ENCODE measurements at places on chromosomes 4 and X.

DNA sequence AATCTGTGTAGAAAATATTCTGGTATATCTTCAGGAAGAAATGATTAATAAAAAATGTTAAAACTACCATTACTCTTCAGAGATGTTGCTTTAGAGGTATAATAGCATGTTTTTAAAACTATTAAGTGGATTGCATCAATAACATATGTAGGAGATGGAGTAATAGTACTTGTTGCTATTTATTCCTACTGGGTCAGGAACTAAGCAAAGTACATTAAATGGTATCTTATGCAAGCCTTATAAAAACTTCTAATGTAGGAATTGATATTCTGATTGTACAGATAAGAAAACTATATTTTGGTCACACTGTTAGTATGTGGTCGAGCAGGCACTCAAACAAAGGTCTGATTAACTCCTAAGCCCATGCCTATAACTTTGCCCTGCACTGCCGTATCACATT, 31.4 kb upstream of the PDLIM5 start:
- no peak for DNase-seq

- no peak for DNase-seq
Measured at GRCh38 chrX:102958794-102959193, 21.7 kb downstream of the RAB40AL start.

DNA sequence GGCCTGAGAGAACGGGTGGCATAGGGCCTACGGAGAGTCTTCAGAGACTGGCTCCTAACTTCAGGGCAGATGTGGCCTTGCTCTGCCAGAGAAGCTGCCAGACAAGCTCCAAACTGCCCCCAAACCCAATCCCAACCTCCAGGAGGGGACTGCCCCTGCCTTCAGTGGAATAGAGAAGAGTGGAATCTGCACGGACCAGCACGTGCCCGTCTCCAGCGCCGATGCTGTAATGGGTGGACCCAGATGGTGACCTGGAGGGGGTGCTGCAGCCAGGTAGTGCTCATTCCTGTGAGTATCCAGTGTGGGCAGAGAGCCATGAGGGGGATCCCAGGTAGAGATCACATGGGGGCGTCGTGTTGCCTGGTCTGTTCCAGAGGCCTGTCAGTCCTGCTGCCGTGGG, 73.2 kb upstream of the NKX1-1 start:
- DNase-seq: no peak

- DNase-seq: no peak
Measured at GRCh38 chr4:25867781-25868294, 5.0 kb upstream of the SEL1L3 start.

DNA sequence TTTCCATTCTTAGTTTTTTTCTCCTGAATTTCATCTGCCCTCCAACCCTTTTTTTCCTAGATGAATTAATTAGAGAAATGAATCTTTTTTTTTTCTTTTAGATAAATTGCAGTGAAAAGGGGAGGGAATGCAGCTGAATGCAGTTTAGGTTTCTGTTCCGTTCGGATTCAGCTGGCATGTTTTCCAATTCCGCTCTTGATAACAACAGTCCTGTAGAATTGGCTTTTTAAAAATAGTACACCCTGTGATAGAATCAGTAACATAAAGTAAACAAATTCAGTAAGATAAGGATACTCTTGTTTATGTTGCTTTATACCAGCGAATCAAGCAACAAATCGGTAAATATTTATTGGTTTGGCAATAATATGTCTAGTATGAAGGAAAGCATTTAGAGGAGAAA, 103.5 kb downstream of the UNC5C start:
- DNase-seq: no peak

- DNase-seq: no peak
Measured at GRCh38 chrX:8364369-8365141, 100.1 kb upstream of the VCX3B start.

DNA sequence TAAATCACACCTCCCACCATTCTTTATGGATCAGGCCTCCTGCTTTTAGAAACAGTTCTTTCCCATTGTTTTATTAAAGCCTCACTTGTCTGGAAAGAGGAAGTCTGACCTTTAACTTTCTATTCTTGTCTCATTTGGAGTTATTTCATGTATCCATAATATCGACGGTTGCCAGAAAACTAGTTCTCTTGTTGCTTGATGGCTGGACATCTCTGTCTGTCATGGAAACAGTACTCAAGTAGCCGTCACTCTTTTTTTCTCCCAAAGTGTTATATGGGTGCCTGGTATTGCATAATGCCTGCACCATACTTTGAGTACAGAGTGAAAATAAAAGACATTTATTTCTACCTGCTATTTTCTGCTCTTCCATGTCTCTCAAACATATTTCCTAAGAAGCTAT, 61.4 kb downstream of the PHEX start:
- no peak for DNase-seq

DNA sequence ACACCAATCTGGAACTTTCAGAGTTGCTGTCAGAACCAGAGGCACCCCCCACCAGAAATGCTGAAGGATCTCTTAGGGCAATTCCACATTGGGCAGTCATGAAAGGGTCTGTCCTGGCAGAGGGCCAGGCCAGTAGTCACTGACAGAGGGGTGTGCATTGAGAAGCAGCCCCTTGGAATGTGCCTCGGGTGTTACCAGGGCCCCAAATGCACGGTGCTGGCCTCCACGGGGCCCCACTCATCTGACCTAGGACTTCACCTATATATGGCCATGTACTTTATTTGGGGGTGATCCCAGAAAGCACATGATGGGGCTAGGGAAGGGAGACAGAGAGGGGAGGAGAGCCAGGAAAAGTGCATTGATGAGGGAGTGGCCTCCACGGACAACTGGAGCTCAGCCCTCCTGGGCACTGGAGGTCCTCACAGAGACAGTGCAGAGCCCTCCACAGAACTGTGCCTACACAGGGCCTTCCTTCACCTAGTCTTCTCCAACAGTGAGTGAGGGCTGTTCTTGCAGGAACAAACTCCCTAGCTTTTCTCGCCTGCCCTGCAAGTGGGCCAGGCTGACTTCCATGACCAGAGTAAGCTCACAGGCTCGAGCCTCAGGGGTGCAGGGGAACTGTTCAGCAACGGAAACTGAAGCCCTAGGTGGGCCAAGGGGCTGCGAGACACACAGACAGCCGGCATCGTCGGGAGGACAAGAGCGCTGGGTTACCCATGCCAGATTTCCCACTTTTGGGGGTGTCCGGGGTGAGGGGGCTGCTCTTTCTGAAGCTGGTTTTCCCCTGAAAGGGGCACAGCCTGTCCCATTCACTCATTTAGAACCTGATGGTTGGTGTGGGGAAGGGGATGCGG, 136.2 kb downstream of the HMX1 start:
- DNase-seq: no peak

DNA sequence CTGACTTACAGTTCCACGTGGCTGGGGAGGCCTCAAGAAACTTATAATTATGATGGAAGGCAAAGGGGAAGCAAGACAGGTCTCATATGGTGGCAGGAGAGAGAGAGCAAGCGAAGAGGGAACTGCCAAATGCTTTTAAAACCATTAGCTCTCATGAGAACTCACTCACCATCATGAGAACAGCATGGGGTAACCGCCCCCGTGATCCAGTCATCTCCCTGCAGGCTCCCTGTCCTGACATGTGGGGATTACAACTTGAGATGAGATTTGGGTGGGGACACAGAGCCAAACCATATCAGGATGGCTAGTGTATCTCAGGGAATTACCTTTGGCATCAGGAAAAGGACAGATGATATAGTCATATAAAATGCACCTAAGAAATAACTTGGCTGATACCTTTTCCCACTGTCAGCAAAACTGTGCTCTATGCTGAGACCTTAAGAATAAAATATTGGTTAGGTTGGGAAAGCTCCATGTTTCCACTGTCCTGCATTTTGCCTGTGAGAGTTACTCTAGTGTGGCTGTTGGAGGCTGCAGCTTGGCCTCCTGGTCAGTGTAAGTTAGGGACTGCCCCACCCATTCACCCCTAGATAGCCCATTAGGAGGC, 110.3 kb downstream of the UCHL1 start:
- DNase-seq: no peak

DNA sequence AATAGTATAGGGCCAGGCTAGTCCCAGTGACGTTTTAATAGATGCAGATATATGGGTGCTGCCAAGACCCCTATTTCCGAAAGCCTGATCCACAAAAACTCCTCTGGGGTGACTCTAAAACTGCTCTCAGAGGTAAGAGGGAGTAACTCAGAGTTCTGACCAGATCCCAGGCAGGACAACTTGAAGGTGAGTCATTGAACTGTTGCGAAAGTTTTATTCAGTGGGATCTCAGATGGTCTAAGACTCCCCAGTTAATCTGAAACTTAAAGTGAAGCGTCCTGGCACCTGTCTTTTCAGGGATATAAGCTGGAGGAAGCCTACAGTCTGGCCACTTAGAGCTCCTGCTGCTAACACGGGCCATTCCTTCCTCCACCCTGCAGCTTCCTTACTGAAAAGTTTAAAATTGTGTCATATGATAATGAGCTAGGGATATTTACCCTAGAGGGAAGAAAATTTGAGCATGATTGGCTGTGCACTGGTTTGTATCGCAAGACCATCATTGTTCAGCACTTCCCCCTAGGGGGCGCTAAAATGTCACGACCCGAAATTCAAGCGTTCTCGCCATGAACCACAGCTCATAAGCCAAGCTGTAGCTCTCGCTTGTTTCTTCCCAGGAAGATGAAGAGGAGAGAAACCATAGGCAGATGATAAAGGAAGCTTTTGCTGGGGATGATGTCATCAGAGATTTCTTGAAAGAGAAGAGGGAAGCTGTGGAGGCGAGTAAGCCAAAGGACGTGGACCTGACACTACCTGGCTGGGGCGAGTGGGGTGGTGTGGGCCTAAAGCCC, 19.5 kb downstream of the UTP14A start:
- DNase-seq: peak; percentile 59

- DNase-seq: no peak
Measured at GRCh38 chr4:10701702-10702460, 17.3 kb upstream of the CLNK start.

- DNase-seq: no peak
Measured at GRCh38 chr4:79209822-79210635, 115.8 kb downstream of the NAA11 start.

DNA sequence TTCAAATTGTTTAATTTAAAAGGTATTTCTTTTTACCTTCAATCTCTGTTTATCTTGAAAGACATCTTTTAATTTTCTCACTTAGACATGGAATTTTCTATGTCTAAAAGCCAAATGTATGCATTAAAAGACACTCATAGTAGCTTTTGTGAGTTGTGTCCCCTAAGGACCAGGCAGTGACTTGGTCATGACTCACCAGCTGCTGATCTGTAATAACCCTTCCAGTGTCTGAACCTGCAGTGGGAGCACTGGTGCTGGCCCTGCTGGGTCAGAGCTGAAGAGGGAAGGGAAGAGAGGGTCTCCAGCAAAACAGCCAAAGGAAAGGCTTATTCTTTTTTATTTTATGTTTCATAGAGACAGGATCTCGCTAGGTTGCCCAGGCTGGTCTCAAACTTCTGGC, 31.1 kb upstream of the SH3D19 start:
- DNase-seq: no peak

GRCh38 chr4:7030856-7031255, 12.3 kb upstream of the TADA2B start:
- no peak for DNase-seq

GRCh38 chrX:16222151-16222550, 54.9 kb downstream of the MAGEB17 start:
- DNase-seq: no peak

DNA sequence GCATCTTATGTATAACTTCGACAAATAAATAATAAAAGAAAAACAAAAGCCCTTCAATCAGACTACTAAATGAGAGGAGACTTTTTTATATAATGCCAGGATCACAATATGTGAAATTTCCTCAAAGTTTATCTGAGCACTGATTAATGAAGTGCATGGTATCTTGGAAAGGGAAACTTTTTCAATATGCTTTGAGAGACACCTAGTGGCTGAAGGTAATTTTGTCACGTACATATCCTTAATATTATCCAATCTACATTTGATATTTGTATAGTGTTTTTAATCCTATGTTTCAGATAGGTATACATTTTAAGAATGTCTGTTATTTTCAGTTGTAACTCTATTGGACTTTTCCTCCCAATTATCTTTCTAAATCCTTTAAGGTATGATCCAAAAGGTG, 146.8 kb downstream of the KLHL4 start:
- DNase-seq: no peak

DNA sequence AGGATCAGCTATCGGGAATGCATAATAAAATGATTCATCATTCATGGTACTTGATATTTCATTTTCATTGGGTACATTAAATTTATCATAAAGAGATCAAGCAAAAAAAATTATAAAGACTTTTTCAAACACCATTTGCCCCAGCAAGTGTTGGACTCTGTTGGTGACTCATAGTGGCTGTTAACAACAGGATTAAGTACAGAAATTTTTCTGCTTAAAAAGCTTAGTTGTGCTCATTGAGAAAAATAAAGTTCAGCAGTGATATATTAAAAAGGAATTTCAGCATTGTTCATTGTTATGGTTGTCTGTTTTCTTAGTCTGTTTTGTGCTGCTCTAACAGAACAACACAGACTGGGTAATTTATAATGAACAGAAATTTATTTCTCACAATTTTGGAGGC, 86.2 kb upstream of the PCDH10 start:
- no peak for DNase-seq

GRCh38 chrX:48927123-48927522, 8.3 kb upstream of the PIM2 start:
- no peak for DNase-seq

GRCh38 chr4:122083989-122084388, 68.1 kb upstream of the BLTP1 start:
- no peak for DNase-seq

DNA sequence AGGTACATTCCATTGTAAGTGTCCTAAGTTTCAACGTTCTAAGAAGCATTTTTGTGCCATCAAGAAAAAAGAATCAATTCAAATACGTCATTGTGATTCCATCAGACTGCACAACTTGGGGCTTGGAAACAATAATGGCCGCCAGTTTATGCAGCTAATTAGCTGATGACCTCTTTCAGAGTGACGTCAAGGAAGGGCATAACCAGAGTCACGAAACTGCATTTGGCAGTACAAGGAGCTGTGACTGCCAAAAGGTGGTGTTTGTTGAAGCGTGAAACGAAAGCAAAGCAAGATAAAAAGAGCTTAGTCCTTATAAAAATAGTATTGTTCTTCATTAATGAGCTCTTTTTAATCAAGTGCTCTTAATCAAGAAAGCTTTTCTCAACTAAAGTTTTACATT, 81.1 kb upstream of the SH3RF1 start:
- no peak for DNase-seq

- no peak for DNase-seq
Measured at GRCh38 chrX:56764975-56765791, 36.1 kb downstream of the NBDY start.

GRCh38 chr4:24121395-24122175, 231.7 kb upstream of the PPARGC1A start:
- no peak for DNase-seq

GRCh38 chr4:168221301-168221700, 97.3 kb downstream of the DDX60 start:
- peak; percentile 27 for DNase-seq

GRCh38 chr4:38381788-38382187, 282.2 kb upstream of the KLF3 start:
- peak; percentile 72 for DNase-seq
